RCC 7860 (cell line): ENCODE measurements at places on chromosomes 7 and 10.

DNA sequence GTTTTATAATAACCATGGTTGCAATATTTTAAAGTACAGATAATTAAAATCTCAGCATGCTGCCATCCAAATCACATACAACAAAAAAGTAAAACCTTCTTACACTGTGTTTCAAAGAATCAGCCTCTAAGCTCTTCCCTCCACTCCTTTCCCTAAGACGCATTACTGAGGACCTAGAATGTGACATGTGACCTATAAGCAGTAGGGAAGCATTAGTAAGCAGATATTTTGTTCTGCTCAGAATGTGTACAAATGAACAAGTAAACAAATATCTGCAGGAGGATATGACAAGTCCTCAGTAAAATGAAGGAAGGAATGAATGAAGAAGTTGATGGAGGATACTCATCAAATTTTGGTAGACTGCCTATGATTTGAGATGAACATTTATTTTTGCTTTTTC lies 49.1 kb downstream of the RAB11FIP2 start:
- DNase-seq = no peak

DNA sequence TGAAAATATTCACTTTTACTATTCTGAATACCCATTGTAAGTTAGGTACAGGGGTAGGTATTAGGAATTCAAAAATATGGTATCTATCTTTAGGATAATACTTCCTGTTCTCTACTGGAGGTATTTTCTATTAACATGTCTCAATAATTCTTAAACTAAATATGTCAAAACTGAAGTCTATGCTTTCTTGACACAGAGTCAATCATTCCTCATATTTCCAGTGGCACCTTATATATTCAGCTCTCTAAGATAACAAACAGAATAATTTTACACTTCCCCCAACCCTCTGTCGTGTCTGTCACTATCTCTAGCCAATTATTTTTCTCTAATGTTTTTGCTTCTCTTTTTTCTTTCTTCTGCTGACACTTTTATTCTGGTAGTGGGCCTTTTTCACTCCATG lies 138.9 kb downstream of the TMEM26 start:
- DNase-seq = no peak

DNA sequence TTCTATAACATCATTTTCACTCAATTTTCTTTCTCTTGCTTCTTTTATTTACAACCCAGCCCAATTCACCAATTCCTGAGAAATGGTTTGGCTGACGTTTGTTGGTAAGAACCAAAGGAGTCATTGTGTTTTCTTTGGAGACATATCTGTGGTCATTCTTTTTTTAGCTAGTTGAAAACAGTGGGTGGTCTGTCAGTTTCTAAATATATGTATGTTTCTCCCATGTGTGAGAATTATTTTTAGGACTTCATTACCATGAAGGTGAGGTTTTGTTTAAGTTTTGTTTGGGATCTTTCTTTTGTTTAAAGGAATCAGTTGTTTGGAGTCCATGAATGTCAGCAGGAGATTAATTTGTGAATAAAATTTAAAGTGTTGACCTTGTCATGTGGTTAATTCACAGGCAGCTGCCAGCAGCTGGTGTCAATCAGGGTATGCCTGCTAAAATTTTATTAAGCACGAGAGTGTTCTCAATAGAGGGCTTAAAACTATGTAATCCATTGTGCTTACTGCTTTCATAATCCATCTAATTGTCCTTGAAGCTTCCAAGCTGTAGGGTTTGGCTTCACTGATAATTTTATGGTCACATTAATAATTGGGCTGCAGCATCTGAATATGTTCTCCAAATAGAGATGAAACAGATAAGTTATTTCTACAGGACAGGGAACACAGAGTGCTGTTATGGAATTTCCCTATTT lies 38.7 kb downstream of the INSYN2A start:
- no peak for DNase-seq

- DNase-seq = peak; percentile 51
Measured at GRCh38 chr7:100509231-100509630, 25.5 kb downstream of the NYAP1 start.

DNA sequence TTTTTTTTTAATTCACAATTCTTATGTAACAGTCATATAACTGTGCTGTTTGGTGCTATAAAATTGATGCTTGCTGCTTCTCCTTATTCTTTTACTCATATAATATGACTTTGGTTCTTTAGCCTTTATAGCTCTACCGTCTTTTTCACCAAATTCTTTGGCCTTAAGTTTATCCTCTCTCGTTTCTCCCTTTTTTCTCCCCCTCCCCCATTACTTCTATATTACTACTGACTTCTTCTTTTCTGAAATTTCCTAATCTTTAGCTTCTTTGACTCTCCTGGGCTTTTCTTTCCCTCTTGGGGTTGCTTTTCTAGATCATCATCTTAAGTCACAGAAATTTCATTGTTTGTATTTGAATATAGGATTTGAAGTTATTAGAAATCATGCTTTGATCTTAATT lies 3.8 kb downstream of the BCCIP start:
- no peak for DNase-seq

DNA sequence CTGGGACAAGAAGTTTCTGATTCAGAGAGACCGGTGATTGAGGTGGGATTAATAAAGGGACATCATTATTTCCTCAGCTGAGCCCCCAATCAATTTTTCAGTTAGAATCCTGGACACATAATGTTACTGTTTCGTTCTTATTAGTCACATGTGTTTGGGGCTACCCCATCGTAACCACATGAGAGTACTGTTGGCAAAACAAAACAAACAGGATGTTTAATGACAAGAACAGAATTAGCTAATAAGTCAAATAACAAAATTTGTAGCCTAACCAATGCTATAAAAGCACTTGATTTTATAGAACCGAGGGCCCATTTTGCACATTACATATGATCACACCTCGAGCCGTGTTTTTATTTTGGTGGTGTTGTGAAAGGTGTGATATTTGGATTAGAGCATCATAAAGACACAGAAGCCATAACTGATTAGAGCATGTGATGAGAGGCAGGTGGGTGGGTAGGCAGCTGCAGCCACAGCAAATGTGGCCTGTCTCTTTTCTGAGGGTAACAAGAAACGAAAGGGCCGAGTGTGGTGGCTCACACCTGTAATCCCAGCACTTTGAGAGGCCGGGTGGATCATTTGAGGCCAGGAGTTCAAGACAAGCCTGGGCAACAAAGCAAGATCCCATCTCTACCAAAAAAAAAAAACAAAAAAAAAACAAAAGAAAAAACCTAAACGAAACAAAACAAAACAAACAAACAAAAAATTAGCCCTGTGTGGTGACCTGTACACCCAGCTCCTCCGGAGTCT lies 1.8 kb upstream of the VWC2 start:
- DNase-seq = no peak

- DNase-seq = no peak
Measured at GRCh38 chr7:136941816-136942215, 73.4 kb downstream of the CHRM2 start.

- DNase-seq = peak; percentile 94
Measured at GRCh38 chr7:106717955-106718871, 57.3 kb upstream of the CCDC71L start.

- no peak for DNase-seq
Measured at GRCh38 chr7:73888959-73889358, 28.0 kb downstream of the TMEM270 start.

GRCh38 chr10:80506189-80506575 lies 31.5 kb upstream of the SH2D4B start:
- peak; percentile 100 for DNase-seq

- DNase-seq = no peak
Measured at GRCh38 chr10:86359111-86359510, 7.5 kb downstream of the GRID1 start.

- no peak for DNase-seq
Measured at GRCh38 chr10:6465437-6465836, 114.6 kb downstream of the PRKCQ start.
